GF-D8 (cell line): ENCODE measurements at places on chromosomes 2 and 18.

DNA sequence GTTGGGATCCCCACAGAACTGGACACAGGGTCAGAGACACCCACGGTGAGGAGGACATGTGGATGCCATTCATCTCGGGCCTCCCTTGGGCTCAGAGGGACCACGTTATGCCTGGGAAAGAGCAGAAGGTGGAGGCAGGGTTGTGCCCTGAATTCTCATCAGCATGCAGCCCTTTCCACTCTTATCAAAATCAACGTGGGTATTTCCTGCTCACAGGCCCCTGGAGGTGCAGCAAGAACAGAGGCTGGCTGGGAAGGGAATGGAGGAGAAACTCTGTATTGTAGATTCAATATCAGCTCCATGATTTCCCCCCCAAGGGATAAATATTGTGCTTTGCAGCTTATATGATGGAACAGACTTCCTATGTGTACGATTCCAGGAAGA is 90.9 kb downstream of the SETBP1 start:
- no peak for DNase-seq

- no peak for DNase-seq
Measured at GRCh38 chr2:190138032-190138431, 75.5 kb upstream of the MSTN start.

DNA sequence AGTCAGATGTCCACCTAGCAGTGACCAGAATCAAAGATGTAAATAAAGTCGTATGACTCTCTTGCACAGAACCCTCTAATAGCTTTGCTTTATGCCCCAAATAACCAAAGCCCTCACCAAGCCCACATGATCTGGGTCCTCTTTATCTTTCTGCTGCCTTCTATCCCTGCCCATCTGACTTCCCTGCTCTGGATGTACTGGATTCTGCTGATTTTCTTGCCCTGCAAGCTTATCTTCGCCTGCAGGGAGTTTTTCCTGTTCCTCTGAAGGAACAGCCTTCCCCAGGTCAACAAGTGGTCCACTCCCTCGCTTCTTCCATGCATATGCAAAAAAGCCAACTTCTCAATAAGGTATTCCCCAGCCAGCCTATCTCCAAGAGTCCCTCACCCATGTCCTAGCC is 18.7 kb downstream of the IL36B start:
- DNase-seq, result no peak

GRCh38 chr2:126749537-126749936 is 93.6 kb downstream of the GYPC start:
- no peak for DNase-seq

DNA sequence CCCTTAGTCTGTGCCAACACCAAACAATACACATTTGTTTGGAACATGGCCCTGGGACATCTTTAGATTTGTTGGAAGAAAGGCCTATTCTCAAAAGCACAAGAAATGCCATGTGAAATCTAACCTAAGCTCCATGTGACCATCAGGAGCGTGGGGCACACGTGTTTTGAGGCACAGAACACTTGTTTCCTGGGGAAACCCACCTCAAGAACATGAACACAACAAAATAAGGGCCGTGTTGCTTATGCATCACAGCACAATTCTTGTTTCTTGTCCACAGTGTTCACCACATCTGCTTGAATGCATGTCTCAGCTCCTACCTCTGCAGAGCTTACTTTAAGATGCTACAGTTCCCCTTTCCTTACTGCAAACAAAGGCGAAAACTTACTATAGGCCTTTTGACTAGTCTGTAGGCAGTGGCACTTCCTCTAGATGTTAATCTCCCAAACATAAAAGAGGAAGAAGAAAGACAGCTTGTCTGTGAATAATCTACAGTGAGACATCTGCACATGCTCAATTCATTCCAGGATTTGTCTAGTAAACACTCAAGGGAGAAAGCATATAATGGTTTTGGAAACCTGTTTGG is 165.0 kb downstream of the ANKRD44 start:
- DNase-seq, result peak; percentile 94
